Left lobe of liver (tissue), 2 donors: ENCODE measurements at places on chromosomes 13 and 19. TPM values are rescaled to one million over a fixed set of nuclear protein-coding genes. Genes with fewer than 3 reads are reported as not detected.
A peak's percentile ranks its signal among the peaks of the same experiment; 100 is the strongest.

The CD22 gene
- total RNA-seq: 1.2 TPM

The EFNB2 gene
- 4.3 TPM for total RNA-seq

The CPAMD8 gene
- total RNA-seq: 1.3 TPM

DNA sequence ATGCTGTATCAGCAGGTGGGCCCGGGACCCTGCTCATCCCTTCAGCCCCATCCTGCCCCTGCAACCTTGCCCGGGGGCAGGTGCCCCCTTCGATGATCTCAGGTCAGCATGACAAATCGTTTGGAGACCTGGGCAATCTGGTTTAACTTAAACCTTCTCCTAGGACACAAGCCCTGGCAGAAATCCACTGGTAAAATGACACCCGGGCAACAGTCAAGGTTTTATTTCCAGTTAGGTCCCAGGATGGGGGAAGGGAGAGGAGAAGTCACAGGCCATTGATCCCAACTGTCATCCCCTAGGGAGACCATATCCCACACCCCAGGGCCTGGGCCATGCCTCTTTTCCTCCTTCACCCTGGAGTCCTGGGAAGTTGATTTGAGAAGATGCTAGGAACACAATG is 1.8 kb upstream of the PLIN5 start:
- DNase-seq: peak; percentile 77

DNA sequence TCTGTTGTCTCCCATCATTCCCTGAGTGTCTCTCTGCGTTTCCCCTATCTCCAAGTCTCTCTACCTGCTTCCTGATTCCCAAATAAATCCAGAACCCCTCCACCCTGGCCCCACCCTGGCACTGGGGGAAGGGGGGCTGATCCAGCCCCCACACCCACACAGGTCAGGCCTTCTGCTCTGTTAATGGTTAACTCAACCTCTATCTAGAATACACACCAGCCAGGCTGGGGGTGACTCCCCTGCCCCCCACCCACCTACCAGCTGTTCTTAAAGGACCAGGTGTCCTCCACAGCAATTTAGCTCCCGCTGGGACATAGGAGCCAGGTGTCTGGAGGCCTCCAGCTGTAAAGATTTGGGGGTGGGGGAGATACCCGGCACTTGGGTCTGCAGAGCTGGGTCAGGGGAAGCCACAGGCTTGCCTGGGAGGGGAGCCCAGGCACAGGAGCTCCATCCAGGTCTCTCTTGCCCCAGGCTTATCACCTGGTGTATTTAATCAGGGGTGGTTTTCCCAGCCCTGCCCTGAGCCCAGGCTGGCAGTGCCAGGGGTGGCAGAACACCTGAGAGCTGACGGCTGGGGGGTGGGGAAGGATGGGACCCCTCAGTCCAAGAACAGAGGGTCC is 3.9 kb downstream of the IRF2BP1 start:
- DNase-seq: peak; percentile 86
